ENCODE measurements at places on chromosomes 12 and 14.

DNA sequence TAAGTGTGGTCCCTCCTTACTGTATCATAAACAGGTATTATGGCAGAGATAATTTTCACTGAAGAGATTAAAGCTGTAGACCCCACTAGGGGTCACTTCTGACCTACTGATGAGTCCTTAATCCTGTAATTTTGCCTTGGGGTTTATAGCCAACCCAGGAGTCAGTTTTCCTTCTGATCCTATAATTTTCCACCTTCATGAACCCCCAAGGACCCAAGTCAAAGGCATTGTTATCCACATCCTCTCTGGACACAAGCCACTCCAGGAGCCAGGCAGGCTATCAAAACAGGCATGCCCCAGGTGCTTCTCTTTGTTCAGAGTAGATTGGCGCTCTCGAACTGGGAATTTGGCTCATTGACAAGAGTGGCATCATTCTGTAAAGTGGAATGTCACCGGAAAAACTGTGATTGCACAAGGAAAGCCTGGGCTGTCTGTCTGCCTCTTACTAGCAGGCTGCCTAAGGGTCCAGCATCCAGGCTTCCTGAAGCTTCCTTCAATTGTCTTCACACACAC is 1523.2 kb upstream of the FLRT2 start:
- DNase-seq = no peak

DNA sequence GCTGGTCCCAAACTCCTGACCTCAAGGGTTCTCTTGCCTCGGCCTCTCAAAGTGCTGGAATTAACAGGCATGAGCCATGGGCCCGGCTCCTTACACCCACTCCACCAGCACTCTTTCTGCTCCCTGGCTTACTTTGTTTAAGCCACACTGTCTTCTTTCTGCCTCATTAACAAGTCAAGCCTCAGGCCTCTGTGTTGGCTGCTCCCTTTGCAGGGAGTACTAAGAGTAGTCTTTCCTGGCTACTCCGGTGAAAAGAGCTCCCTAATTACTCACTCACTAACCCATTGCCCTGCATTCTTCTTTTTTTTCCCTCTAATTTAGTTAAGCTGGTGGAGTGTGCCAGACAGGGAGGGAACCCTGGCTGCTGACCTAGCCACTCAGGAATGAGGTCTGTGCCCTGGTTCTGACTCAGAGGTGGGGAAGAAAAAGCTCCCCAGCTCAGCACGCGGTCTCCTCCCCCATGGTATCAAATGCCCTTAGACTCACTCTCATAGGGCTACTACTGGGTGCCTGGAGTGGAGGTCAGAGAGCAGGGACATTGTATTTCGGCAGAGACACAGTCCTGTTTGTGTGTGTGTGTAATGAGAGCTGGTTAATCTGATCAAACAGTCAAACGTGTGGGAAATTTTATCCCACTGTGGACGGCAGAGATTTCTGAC is 19.8 kb downstream of the GALNT6 start:
- DNase-seq = no peak

DNA sequence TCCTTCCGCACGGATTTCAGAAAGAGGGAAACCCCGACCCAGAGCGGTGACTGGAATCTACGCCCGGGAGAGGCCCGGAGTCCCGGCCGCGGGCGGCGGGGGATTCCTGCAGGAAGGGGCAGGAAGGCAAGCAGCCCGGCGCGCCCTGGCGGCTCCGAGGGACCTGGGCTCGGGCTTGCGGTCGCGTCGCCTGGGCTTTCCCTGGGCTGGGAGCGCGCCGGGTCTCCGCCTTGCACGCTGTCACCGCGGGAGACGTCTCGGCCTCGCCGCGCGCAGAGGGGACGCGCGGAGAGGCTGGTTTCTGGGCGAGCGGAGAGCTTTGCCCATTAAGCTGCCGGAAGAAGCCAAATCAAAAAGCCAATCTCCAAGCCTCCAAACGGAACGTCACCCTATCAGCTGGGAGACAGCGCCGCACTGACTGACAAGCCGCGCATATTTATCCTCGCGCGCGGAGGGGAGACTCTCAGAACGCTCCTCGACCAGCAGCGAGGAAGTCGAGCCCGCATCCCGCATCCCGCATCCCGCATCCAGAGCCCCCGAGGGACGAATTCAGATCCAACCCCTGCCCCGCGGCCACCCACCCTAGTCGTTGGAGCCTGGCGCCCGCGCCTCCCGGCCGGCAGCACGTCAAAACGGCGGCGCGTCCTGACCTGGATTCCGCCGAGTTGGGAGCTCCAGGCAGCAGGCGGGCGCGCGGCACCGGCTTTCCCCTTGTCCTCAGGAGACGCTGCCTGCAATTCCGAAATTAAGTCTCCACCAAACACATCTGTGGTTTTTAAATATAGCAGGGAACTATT is at the start of gene SLC8A3:
TSS of gene SLC8A3 (minus strand) at position 293 of the 797 bp plus-strand sequence. CDS start 20,529 bp downstream, outside the sequence.
- DNase-seq = no peak

DNA sequence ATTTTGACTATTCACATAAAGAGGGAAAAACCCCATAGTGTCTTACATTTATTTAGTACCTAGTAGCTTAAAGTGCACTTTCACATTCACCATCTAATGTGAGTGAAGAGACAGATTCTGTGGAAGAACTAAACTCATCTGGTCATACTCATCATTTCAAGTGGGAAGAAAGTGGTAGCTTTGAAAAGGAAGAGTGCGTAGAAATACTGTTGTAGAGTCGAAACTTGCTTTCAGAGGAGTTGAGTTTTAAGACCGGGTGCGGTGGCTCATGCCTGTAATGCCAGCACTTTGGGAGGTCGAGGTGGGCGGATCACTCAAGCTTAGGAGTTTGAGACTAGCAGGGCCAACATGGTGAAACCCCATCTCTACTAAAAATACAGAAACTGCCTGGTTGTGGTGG is 222.2 kb downstream of the ERC1 start:
- no peak for DNase-seq

DNA sequence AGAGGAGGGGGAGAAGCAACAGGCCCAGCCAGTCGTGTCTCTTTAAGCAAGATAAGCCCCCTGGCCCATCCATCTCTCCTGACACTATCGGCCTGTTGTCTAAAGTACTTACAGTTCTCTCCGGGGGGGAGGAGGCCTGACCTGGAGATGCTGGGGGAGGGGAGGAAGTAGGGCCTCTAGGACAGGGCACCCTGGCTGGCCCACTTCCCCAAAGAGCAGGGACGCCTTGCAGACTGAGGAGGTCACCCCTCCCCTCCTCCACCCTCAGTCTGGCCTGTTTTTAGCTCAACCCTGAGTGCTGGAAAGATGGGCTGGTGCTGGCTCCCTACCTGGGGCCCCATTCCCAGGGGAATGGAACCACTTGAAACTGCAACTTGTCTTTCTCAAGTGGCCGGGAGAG is 70.3 kb downstream of the TBX5 start:
- DNase-seq = no peak

DNA sequence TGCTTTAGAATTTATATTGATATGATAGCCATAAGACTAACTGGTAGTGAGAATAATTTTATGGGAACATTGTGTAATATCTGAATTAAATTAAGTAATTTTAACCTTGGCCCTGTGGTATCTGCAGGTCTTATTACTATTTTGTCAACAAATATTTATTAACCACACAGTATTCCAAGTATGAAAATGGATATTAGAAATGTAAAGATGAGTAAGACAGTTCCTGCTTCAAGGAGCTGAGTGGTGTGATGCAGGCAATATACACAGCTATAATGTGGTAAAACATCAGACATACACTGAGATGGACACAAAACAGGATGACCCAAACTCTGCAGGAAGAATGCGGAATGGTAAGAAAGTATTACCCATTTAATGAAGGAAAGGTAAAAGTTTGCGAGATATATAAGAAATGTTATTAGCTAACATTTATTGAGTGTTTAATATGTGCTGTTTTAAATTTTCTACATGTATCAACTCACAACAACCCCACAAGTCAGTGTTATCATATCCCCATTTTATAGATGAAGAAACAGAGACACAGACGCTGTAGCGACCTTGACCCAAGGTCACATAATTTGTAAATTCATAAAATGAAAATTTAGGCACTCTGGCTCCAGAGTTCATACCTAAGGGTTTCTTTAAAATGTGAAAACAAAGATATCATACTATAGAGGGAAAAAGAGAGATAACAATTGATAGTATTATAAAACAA is 12.7 kb downstream of the ABCD2 start:
- no peak for DNase-seq

GRCh38 chr12:68779280-68779679 is 28.7 kb upstream of the MDM2 start:
- DNase-seq = no peak

GRCh38 chr12:24979329-24979728 is 30.4 kb upstream of the BCAT1 start:
- DNase-seq = no peak

GRCh38 chr14:89201645-89202044 is 215.4 kb downstream of the FOXN3 start:
- no peak for DNase-seq

GRCh38 chr12:52704464-52704863 is 1.1 kb upstream of the KRT77 start:
- DNase-seq = no peak

GRCh38 chr14:82412545-82412944 is 878.9 kb upstream of the SEL1L start:
- DNase-seq = no peak

DNA sequence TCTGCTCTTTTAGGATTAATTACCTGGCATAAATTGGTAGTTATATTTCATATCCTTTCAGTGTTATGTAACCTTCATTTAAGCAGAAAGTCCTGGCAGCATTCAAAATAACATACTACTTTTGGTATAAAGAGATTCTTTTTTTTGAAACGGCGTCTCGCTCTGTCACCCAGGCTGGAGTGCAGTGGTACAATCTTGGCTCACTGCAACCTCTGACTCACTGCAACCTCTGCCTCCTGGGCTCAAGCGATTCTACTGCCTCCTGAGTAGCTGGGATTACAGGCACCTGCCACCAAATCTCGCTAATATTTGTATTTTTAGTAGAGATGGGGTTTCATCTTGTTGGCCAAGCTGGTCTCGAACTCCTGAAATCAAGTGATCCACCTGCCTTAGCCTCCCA is 9.2 kb downstream of the KTN1 start:
- no peak for DNase-seq

DNA sequence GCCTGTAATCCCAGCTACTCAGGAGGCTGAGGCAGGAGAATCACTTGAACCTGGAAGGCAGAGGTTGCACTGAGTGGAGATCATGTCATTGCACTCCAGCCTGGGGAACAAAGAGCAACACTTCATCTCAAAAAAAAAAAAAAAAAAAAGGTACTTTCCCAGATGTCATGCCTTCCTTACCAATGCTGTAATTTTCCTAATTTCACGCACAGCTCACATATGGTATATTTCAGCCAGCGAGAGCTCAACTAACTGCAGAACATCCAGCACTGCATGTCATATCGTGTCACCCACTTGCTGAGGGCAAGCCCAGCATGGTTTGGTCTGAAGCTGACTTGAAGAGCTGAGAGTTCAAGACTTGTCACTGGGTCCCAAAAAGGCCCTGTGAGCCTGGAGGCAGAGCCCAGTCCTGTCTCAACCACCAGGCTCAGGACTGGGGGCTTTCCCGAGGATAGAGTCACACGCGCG is 29.0 kb downstream of the NFKBIA start:
- DNase-seq = no peak

- no peak for DNase-seq
These were observed 68.8 kb upstream of the PRIMA1 start for GRCh38 chr14:93857081-93857480.

DNA sequence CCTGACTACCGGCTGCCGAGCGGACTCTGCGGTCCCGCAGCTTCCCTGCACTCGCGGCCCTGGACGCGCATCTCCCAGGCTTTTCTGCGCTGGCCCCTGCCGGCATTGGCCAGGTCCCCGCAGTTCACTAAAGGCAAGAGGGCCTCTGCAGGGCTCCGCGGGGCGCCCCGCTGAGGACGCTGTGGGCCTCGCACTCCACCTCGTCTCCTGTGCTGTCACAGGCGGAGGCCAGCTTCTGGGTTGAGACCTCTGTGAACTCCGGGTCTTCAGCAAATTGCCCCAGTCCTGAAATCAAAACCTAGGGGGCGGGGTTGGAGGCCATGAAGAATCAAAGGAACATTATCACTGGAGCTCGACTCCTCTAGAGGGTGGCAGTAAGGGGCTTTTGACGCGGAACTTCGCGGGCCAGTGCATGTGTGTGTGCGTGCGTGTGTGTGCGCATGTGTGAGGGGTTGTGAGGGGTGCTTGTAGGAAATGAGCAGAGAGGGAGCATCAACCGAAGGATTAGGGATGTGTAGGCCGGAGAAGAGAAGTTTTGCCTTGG is 68.5 kb upstream of the CAPRIN2 start:
- DNase-seq = peak; percentile 81
